ENCODE measurements at places on chromosomes 13 and 19. TPM values are rescaled to one million over a fixed set of nuclear protein-coding genes. Genes with fewer than 3 reads are reported as not detected.

The SHANK1 gene
- total RNA-seq: 1.2 TPM

The CACNG6 gene
- 8.6 TPM for total RNA-seq

The ACP7 gene
- not detected for total RNA-seq

The ERICH4 gene
- total RNA-seq: not detected

The ZNF98 gene
- 0.61 TPM for total RNA-seq

The OR7C1 gene
- total RNA-seq: not detected

The USHBP1 gene
- 12.3 TPM for total RNA-seq

The SLC27A5 gene
- 7.9 TPM for total RNA-seq

The IGFL3 gene
- not detected for total RNA-seq

The USF2 gene
- 74.9 TPM for total RNA-seq

The CD22 gene
- total RNA-seq: 13.5 TPM

The CASP14 gene
- total RNA-seq: not detected

The ENOX1 gene
- total RNA-seq: 1.5 TPM

The SIGLEC6 gene
- total RNA-seq: 0.23 TPM

The ATP8B3 gene
- 2.2 TPM for total RNA-seq

The APOE gene
- 177 TPM for total RNA-seq

The SGCG gene
- total RNA-seq: 1.8 TPM

The F10 gene
- 18.8 TPM for total RNA-seq

The ZNF524 gene
- total RNA-seq: 26.3 TPM

The GTF2F2 gene
- total RNA-seq: 21.3 TPM

The KRTDAP gene
- total RNA-seq: not detected

The EBPL gene
- 60.5 TPM for total RNA-seq

The EPS8L1 gene
- total RNA-seq: 49.0 TPM

The PIH1D1 gene
- 65.7 TPM for total RNA-seq

The PRSS57 gene
- total RNA-seq: not detected

The NLRP4 gene
- total RNA-seq: 0.11 TPM

The POLRMT gene
- total RNA-seq: 16.1 TPM

The TMEM38A gene
- 3.9 TPM for total RNA-seq

The KLK14 gene
- total RNA-seq: 0.46 TPM

The CDX2 gene
- 0.12 TPM for total RNA-seq

The PDX1 gene
- total RNA-seq: not detected

The SUGP1 gene
- 22.3 TPM for total RNA-seq

The LHB gene
- total RNA-seq: 0.74 TPM

The JAK3 gene
- total RNA-seq: 17.3 TPM

The ANGPTL4 gene
- total RNA-seq: 4.4 TPM

The CYP2A7 gene
- not detected for total RNA-seq

The ODAD3 gene
- total RNA-seq: 3.9 TPM

The ANKRD10 gene
- total RNA-seq: 353 TPM

The SIAH3 gene
- total RNA-seq: 0.31 TPM

The EVI5L gene
- 18.6 TPM for total RNA-seq

The KCNRG gene
- 13.6 TPM for total RNA-seq

The CGB2 gene
- total RNA-seq: not detected

The PSG2 gene
- not detected for total RNA-seq

Measured in lung (tissue), 17 donors.